NCI-H82 (cell line): ENCODE measurements at places on chromosomes 5 and 9.

DNA sequence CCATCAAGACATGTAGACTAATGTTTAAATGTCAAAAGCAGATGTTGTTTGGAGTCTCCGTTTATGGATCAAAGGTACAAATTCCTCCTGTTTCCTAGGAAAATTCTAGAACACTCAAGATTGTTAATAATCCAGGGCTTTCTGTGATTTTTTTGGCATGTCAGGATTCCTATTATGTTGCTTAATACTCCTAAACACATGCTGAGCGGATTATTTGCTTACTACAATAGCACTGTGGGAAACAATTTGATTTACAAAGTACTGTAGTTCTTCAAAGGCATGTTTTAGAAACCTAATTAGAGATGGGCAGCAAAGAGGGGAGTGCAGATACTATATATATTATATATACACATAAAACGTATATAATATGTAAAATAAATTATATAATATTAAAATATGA is 19.0 kb upstream of the SCAMP1 start:
- DNase-seq: no peak

GRCh38 chr9:130142056-130142455 is 30.1 kb upstream of the NCS1 start:
- no peak for DNase-seq

DNA sequence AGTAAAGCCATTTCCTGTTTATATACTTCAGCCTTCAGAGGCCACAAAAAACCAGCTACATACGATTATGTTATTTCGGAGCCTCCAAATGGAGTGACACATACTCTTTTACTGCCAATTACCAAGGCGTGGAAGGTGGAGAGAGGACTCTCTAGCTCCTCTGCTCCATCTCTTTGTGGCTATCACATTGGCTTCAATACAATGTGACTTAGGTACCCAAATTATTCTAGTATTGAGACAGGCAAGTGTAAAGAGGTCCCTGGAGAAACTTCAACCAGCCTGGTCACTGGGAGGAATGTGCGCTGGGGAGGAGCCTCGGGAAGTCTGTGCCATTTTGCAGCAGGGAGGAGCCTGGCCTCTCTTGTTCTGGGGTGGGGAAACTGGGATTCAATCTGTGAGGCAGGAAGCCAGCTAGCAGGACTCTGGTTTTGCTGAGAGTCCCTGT is 85.8 kb upstream of the TAS2R1 start:
- no peak for DNase-seq

- peak; percentile 79 for DNase-seq
Measured at GRCh38 chr5:107502676-107503060, 168.1 kb downstream of the EFNA5 start.

DNA sequence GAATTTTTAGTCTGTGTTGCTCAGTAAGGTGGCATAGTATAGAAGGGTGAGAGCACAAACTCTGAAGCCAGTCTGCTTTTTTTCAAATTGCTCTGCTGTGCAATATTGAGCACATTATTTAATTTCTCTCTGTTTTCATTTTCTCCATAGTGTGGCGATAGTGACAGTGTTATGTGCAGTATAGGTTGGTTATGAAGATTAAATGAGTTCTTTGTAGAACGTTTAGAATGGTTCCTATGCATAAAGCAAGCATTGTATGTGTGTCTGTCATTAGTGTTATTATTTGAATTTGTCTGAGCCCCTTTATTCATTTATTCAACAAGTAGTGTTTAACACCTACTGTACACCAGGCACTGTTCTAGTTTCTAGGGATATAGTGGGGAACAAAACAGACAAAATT is 9.2 kb downstream of the PRR16 start:
- no peak for DNase-seq

GRCh38 chr5:148991566-148991965 is 71.3 kb downstream of the SH3TC2 start:
- no peak for DNase-seq

- DNase-seq: no peak
Measured at GRCh38 chr5:65512170-65512937, 30.6 kb upstream of the ADAMTS6 start.

- DNase-seq: no peak
Measured at GRCh38 chr9:88224938-88225337, 86.7 kb upstream of the SPATA31C2 start.

GRCh38 chr5:44809215-44809955 is 638 bp downstream of the MRPS30 start:
- peak; percentile 69 for DNase-seq

- no peak for DNase-seq
Measured at GRCh38 chr5:32443145-32443540, 1.4 kb downstream of the ZFR start.

DNA sequence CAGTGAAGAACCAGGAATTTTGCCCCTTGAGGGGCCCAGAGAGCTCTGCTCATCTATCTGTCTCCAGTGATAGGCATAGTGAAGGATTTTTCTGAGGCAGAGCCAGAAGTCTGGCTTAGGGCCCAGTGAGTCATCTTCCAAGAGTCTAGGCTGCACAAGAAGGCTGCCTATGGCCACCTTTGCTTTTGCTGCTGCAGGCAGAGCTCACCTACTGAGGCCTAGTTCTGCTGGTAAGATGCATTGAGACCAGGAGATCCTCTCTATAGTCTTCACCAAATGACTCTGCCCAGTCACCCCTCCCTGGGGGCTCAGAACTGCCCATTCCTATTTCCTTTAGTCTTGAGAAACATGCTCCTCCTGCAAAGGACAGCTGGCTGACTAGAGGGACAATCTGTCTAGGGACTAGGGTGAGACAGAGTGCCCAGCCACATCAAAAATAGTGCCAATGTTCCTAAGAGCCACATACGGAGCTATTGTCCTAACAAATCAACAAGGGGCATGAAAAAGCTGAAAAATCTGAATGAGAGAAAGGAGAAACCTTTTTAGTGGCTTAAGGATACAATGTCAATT is 40.3 kb upstream of the CDKN2AIPNL start:
- DNase-seq: peak; percentile 34

- peak; percentile 81 for DNase-seq
Measured at GRCh38 chr9:116661037-116661954, 25.8 kb upstream of the TRIM32 start.

GRCh38 chr9:13364271-13365000 is 84.9 kb upstream of the MPDZ start:
- no peak for DNase-seq

GRCh38 chr5:61275841-61276240 is 56.2 kb upstream of the ZSWIM6 start:
- no peak for DNase-seq

GRCh38 chr9:97529363-97530076 is 28.1 kb downstream of the TMOD1 start:
- no peak for DNase-seq

DNA sequence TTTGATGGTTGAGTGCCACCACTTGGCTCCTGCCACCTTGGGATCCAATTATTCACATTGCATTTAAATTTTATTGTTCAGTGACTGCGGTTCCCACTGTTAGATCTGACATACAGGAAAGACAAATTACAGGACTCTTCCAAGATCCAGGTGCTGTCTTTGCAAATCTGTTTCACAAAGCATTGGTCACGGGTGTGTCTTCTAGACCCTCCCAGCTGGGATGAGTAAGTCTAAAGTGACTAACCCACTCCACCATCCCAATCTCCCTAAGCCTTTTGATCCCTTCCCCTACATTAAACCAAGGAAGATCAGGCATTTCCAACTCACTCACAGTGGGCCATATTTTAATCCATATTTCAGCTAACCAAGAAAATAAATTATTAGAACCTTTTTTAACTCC is 1016.3 kb upstream of the CTNND2 start:
- DNase-seq: no peak

- DNase-seq: no peak
Measured at GRCh38 chr9:110207071-110207641, 803 bp downstream of the C9orf152 start.

GRCh38 chr5:6383376-6383775 is 5.0 kb upstream of the MED10 start:
- DNase-seq: no peak

GRCh38 chr9:104911032-104911607 is 16.8 kb downstream of the ABCA1 start:
- DNase-seq: no peak

- DNase-seq: peak; percentile 20
Measured at GRCh38 chr9:127598839-127599549, 13.1 kb upstream of the STXBP1 start.

DNA sequence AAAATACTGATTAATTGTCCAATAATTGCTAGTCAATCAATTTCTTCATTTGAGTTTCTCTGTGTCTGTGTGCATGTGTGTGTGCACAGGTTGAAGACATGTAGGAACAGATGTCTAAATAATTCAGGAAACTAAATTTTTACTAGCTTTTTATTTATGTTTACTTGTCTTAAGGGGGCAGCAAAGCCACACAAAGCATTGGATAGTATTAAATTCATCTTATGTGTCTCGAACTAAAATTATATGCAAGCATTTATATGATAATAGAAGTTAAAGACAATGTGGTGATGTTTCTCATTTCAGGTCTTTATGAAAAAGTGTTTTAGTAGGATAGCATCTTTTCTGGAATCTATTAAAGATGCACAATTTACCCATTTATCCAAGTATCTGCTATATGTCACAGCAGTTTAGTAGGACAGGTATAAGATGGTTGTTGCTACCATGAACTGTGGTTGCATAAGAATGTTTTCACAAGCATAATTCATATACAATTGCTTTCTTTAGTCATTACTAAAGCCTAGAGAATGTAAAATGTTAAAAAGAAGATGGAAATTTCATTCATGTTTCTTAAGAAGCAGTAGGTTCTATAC is 784.6 kb upstream of the NUDT12 start:
- DNase-seq: peak; percentile 17
